ENCODE measurements at places on chromosomes 5 and 9.

DNA sequence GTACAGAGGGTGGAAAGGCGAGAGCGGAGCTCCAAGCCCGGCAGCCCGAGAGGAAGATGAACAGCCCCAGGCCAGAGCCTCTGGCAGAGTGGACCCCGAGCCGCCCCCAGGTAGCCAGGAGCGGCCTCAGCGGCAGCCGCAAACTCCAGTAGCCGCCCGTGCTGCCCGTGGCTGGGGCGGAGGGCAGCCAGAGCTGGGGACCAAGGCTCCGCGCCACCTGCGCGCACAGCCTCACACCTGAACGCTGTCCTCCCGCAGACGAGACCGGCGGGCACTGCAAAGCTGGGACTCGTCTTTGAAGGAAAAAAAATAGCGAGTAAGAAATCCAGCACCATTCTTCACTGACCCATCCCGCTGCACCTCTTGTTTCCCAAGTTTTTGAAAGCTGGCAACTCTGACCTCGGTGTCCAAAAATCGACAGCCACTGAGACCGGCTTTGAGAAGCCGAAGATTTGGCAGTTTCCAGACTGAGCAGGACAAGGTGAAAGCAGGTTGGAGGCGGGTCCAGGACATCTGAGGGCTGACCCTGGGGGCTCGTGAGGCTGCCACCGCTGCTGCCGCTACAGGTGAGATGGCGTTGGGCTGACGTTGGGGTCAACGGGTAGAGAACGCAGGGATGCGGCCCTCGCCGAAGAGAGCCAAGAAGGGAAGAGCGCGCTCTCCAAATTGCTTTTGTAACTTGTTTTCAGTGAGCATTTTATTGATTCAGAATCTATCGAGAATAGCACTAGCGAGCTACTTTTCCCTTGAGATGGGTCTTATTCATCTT, at the start of gene PTGER4:
TSS of gene PTGER4 (plus strand) at position 3 of the 769 bp plus-strand sequence. CDS start 1,079 bp downstream, outside the sequence.
- DNase-seq = peak; percentile 77

DNA sequence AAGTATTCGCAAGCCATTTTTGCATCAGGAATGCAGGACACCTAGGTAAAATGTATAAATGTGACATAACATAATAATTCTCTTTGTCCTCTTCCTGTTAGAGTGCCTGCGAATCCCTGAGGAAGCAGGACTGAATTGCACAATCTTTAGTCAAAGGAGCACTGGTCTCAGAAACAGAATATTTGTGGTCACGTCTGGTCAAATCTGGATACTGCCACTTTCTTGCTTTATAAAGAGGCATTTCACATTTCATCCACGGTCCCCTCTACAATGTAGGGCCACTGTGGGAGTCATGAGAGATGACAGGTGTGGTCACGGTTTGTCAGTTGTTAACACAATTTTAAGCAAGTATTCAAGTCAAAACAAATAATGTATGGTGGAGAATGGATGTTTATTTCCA, 564.0 kb downstream of the IRX1 start:
- DNase-seq = no peak

DNA sequence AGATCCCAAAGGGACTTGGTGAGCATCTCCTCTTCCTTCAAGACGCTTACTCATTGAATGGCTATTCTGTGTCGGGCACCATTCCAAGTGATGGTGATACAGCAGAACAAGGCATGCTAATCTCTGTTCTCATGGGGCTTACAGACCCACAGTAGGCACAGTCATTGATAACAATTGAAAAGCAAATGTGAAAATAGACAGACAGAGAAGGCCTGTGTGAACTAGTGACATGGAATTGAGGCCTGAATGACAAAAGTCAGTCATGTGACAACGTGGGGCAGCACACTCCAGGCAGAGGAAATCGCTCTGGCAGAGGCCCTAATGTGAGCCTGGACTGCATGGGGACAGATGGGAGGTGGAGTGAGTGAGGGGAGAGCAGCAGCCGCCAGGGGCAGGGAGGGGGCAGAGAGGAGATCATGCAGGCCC, 70.7 kb upstream of the CPLX2 start:
- DNase-seq = no peak

- no peak for DNase-seq
Measured at GRCh38 chr5:126433701-126434100, 10.5 kb downstream of the GRAMD2B start.

DNA sequence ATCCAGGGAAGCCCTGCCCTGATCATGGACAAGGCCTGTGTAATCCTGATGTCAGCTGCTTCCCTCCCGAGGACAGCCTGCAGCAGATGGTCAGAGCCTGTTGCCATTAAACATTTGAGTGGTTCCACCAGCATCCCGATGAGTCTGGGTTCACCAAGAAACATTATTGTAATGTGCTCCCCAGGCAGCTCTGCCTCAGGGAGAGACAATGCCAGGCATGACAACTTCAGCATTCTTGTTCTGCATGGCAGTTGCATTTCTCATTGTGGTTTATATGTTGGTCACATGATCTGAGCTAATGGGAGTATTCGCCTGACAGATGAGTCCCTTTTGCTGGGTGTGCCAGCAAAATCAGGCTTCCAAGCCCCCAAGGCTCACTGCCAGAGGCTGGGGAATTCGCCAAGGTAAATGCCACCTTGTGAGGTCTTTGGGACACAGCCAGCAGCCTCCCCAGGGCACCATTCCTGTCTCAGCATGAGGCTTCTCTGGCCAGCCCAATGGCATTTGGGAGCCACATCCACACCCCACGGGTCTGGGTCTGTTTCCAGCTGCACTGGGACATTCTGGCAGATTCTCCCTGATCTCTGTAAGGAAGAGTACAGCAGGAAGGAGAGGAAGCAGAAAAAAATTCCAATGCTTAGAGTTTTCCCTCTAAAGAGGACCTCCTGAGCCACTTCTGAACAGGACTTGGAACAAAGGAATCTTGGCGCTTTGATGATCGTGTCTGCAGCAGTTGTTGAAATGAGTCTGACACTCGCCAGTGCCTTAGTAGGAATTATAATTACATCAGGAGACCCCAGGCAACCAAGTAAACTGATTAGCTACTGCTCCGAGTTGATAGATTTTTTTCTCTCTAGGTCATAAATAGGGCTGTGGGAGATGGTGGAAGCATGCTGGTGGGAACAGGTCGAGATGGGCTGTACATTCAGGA, 18.7 kb downstream of the KCNIP1 start:
- no peak for DNase-seq

GRCh38 chr9:108640230-108640629, 215.6 kb downstream of the ACTL7B start:
- DNase-seq = no peak

- no peak for DNase-seq
Measured at GRCh38 chr9:108130905-108131304, 641.3 kb upstream of the KLF4 start.

GRCh38 chr9:79263628-79264027, 308.1 kb upstream of the TLE4 start:
- DNase-seq = no peak

DNA sequence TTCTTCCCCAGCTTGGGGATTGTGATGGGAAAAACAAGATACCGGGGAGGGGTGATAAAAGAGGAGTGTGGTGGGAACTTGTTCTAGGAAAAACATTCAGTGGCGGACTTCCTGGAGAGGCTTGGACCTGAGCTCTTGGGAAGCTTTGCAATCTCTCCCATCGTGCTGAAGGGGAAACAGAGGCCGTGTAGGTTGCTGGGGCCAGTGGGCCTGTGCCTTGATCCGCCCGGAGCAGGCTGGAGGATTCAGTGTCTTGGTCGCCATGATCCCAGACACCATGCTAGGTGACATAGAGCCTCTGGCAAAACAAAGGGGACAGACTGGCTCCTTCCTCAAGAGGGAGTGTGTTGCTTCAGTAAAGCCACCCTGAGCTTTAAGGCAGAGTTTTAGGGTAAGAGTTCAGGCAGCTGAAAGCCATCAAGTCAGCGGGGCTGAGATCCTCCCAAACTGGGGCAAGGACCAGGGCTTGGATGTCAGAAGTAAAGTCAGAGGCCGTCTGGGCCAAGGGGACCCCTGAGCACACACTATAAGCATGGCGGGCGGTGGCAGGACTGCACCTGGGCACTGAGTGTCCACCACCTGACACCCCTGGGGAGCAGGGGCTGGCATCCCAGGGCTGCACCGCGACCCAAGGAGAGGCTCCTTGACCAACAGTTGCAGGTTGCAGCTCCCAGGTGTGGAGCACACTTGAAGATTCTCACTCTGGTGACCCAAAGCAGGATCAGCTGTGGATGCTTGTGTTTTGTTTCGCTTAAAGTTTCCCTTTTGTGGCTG, 44.7 kb downstream of the TRIP13 start:
- no peak for DNase-seq

- no peak for DNase-seq
Measured at GRCh38 chr9:81596679-81597418, 92.5 kb downstream of the TLE1 start.

DNA sequence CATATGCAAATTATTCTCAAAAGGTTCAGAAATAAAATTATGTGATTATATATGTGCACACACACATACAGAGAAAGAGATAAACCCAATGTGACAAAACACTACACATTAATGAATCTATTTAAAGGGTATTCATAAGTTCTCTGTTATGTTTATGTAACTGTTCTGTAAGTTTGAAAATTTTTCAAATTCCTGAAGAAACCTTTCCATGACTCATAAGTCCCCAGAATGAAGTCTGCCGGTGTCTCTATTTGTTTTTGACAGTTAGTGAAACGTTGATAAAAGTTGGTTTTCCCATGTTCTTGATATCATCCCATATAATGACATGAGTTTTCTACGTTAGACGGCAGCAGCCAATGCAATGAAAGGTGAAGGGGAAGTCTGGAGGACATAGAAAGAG, 199.5 kb upstream of the PUM3 start:
- DNase-seq = no peak

DNA sequence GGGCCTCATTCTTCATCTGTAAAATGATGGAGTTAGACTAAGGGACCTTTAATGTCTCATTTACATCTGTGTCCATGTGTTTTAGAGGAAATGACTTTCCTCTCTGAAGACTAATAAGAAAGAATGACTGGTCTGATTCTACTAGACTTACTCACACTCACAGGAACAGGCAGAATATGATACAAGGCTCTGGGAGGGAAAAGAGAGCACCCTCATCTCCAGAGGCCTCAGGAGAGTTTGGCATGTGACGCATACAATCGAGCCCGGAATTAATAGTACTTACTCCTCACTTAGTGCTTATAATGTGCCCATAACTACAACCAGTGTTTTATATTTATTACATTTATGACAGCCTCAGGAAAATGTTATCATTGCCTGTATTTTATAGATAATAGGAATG, 608.7 kb downstream of the KCTD16 start:
- DNase-seq = no peak

DNA sequence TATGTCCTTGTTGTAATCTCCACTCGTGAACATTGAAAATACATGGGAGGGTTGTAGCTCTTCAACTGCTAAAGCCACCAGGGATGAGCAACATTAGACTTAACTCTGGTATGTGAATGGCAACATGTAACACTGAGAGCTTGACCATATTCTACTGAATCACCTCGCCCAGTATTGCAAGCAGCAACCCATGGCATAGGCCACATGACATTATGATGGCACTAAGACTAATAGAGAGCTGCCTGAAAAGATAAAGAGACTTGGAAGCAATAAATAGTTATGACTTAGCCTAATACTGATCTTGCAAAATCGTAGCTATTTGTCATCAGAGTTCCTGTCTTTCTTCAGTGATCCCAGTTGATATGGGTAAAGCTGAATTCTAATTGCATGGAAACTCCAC, 108.4 kb upstream of the NREP start:
- DNase-seq = no peak

DNA sequence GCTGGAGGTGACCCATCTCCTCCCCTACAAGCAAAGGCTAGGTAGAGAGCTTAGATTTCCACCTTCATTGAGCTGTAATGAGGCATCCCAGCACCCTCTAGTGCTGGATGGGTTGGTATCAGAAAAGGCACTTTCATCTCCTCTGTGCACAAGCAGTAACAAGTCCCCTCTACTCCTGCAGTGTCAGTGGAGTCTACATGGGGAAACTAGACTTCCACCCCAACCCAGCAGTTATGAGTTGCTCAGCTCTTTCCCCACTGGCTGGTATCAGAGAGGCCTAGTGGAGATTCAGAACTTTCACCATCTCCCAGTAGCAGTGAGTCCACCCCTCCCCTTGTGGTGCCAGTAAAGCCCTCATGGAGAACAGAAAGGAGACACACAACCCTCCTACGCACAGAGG, 17.9 kb downstream of the FCN1 start:
- DNase-seq = peak; percentile 2

DNA sequence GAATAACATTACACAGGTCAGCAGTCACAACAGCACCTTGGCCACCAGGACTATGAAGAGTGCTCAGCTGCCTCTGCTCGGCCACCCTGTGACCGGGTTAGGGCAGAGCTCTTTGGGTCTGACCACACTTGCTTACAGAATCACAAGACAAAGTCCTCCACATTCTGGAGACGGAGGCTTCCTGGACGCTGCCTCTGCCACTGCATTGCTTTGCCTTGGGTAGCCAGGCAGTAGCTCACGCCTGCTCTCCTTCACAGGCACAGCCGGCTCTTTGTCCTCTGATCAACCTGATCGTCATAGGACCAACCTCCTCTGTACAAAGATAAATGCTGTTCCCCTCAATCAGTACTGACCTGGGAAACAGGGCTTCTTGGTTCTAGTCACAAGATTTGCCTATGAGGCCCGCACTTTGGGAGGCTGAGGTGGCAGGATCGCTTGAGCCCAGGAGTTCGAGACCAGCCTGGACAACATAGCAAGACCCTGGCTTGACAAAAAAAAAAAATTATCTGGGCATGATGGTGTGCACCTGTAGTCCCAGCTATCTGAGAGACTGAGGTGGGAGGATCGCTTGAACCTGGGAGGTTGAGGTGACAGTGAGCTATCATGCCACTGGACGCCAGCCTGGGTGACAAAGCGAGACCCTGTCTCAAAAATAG, 128.4 kb upstream of the IER5L start:
- DNase-seq = no peak

DNA sequence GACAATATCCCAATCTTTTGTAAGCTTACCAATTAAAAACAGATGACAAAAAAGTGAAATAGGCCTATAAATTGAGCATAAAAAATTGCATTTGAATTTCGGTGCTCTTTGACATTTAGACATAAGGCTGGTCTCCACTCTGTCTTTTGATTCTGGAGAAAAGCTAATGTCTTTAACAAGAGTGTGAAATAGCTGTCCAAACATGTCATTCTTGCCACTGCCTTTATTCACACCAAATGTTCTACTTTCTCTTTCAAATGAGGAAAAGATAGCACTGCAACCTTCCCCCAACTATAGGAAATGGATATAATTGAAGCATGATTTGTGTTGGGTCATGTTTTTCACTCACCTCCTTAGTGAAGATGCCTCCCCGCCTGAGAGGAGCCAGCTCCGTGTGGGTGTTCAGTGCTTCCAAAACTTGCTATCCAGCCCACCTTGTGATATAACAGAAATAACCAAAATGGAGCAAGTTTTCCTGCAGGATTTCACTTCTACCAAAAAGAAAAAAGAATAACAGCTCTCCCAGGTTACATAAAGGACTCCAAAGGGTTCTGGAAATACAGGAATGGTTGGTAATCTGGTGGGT, 55.2 kb upstream of the STK32A start:
- no peak for DNase-seq

GRCh38 chr5:144142139-144142823, 28.2 kb downstream of the YIPF5 start:
- no peak for DNase-seq

- no peak for DNase-seq
Measured at GRCh38 chr5:171692107-171692506, 93.5 kb upstream of the SMIM23 start.

- no peak for DNase-seq
Measured at GRCh38 chr5:14217587-14217986, 74.4 kb downstream of the TRIO start.

GRCh38 chr5:137836997-137837396, 30.7 kb upstream of the MYOT start:
- DNase-seq = no peak
